Activated CD8-positive, alpha-beta memory T cell treated with anti-CD3 and anti-CD28 coated beads, Interleukin-2, amount 10 ng/mL, durations not matched to agents 7 days and 5 days (primary cell): ENCODE measurements at places on chromosomes 7 and 10.

DNA sequence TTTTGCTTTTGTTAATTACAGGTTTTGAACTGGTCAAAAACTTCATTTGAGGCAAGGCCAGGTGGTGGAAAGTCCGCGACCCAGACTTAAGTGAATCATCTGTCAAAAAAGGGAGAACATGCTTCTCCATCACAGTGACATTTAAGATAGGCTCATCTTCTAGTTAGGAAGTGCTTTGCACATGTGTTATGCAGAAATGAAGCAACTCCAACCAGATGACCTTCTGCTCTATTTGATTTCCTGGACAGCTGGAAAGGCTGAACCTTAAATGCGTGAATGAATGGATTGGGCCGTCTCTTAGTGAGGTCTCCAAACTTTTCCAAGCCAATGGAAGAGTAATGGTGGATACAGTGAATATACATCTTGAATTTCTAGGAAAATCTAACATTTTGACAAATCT is 101.6 kb upstream of the FAM13C start:
- no peak for DNase-seq

DNA sequence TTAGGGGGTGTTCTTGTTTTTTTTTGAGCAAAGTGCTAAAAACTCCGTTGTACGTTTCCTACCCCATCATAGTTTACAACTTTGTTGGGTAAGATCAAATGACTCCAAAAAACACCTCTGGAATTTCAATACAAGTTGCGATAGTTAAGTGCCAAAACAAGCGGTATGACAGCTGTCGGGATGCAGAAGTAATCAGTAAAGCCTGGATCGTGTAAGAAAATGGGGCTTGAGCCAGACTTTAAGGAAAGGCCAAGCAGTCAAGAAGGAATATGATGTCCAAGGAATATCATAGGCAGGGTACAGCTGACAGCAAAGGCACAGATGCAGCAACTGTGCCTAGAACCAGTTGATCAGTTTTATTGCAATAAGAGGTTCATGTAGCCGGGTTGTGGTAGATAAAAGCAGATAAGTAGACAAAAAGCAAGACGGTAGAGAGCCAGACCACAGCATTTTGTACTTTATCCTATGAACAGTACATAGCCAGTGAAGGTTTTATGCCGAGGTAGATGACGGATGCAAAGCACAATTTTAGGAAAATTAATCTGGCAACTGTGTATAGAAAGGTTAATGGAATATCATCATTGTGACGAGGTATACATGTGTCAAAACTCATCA is 45.5 kb downstream of the UBE2H start:
- no peak for DNase-seq

DNA sequence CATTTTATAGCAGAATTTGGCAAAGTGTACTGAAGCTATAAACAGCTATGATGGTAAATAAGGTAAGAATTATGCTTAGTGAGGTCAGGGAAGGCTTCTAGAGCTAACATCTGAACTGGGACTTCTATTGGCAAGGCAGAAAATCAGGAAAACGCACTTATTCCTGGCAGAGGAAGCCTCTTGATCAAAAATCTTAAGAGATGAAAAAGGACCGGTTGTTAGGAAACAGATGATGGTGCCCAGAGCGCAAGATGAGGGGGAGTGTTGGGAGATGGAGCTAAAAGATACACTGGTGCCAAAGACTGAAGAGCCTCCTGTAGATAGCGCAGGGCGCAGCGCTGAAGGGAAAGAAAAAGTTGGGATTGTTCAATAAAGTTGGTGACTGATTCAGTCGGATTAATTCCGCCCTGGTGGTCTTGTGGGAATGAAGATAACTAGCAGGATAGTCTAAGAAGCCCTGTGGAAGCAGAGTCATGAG is 550 bp upstream of the CALU start:
- no peak for DNase-seq

GRCh38 chr10:118249714-118250113 is 92.4 kb downstream of the FAM204A start:
- no peak for DNase-seq

DNA sequence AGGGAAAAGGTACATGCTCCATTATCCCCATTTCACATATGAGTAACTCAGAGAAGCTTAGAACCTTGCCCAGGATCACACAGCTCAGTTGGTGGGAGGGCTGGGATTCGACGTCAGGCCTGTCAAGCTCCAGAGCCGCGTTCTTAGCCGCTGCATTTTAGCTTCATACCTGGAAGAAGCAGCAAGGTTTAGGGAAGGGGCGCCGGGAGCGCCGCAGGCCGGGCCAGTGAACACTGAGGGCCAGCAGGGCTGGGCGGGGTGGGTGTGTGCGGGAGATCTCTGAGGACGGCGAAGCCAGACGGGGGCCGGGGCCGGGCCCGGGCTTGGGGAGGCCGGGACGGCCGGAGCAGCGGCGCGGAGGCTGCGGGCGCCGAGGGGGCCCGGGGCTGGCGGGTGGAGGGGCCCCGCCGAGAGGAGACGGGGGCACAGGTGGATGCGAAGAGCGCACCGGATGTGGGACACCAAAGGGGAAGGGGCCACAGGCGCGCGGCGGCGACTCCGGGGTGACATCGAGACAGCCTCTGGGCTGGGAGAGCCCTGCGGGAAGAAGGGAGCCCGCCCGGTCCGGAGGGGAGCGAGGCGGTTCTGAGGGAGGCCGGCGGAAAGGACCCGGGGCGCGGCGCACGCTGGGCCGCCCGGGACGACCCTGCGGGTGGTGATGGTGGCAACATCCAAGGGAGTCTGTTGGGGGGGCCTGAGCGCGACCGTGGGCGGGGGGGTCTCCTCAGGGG is 498 bp downstream of the NDST2 start:
- peak; percentile 74 for DNase-seq

DNA sequence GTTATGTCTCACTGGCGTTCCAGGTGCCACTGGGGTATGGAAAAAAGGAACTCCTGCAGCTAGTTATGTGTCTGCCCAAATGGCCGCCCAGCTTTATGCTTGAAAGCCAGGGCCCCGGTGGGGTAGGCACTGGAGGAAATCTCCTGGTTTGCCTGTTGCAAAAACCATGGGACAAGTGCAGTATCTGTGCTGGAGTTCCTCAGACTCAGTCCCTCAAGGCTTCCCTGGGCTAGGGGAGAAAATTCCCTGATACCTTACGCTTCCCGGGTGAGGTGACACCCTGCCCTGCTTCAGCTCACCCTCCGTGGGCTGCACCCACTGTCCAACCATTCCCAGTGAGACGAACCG is 90.3 kb upstream of the CDK6 start:
- DNase-seq: no peak

GRCh38 chr7:70042533-70042932 is 444.3 kb downstream of the AUTS2 start:
- no peak for DNase-seq

DNA sequence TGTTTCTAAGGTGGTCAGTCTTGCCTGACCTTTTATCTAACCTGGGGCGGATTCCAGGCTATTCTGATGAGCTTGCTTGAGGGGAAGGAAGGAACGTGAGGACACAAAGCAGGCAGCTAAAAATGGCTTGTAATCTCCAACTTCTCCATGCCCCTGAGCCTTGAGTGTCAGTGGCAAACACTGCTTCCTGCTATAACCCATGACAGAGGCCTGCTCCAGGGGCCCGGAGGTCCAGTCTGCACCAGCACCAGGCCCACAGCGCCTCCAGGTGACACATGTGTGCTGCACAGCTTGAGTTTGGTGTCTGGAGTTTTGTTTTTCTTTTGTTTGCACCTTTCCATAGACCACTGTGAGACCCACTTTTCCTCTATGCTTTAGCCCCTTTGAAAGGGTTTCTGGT is 207.9 kb downstream of the PAXIP1 start:
- no peak for DNase-seq

GRCh38 chr7:112439476-112439875 is 10.8 kb upstream of the IFRD1 start:
- no peak for DNase-seq

DNA sequence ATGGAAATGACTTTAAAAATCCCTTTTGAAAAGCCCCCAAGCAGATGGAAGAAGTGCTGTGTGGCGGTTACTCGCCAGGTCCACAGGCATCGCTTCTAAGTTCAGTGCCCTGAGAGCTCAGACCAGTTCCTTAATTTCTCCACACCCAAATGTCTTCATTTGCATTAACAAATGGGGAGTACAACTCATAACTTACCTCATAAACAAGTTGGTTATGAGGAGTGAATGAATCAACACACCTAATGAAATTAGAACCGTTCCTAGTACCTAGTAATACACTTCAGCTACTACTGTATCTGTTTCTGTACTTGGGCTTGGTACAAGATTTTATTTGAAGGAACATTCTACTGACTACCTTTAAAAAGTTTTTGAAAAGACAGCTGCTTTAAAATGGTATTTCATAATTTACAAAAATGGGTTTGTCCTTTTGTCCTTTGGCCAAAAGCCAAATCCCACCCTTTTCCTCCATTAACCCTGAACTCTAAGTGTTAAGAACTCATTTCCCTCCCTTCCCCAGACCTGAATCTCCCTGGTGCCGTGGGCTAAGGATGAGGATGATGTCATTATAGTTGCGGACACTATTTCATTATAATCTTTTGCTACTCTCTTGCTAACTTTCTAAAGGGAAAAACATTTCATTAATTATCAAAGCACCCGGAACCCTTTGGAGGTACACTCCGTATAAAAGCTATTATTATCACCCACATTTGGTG is 221.5 kb upstream of the CELF2 start:
- DNase-seq: no peak

GRCh38 chr10:116756277-116756676 is 13.9 kb upstream of the HSPA12A start:
- no peak for DNase-seq

- DNase-seq: no peak
Measured at GRCh38 chr10:78541481-78542140, 507.9 kb downstream of the RPS24 start.

DNA sequence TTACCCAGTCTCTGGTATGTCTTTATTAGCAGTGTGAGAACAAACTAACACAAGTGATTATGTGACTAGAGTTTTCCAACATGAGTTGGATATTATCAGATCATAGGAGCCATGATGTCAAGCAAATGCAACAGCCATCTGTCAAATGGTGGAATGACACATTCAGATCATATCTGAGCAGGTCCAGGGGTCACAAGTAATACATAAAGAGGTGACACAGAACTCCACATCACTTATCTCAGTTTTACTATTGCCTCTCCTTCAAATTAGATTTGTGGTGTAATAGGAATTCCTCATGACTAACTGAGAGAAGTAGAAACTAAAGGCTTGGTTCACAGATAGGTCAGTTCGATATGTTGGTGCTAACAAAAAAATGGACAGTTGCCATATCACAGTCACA is 12.2 kb upstream of the SAMD9L start:
- no peak for DNase-seq

GRCh38 chr10:114806562-114807391 is 14.8 kb upstream of the FHIP2A start:
- no peak for DNase-seq

GRCh38 chr10:56449770-56450169 is 88.7 kb upstream of the ZWINT start:
- DNase-seq: no peak

DNA sequence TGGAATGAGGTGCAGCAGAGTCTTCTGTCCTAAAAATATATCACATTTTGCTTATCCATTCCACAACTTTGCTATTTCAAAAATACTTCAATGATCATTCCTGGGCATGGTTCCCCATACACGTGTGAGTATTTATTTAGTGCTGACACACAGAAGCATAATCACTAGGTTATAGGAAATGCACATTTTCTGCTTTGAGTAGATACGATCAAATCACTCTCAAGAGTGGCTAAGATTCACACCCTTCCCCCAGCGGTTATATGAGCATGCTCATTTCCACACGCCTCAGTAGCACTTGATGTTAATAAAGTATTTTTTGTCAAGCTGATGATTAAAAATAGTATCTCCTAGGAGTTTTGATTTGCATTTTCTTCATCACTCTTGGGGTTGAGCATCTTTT is 93.5 kb upstream of the LRRC4 start:
- no peak for DNase-seq

DNA sequence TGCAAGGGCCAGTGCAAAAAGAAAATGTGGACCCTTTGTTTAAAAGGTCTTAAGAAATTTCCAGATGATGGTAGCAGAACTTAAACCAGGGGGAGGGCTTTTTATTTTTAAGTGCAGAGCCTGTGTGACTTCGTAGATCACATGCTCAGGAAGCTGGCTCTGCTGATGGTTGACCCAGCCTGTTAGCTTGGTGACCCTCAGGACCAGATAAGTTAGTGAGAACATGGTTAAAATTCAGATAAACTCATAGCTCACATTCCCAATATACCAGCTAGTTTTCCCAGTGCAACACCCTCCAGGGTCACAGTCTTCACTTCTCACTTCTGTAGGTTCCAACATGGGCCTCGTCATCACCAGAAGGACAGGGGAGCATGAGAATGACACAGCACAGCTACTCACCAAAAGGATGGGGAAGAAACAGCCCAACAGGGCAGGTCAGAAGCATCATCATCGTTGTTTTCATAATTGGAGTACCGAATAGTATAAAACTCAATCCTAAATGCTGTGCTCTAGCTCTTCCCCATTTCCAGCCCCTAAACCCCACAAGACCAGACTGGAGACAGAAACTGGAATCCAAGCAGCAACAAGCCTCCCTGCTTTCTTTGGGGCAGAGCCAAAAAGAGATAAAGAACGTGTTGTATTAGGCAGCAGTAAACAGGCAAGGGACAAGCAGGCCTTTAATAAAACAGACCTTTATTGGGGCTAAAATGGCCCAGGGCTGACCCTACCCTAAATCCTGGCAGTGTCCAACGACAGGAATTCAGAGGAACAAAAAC is 102.2 kb upstream of the ANKRD1 start:
- no peak for DNase-seq

DNA sequence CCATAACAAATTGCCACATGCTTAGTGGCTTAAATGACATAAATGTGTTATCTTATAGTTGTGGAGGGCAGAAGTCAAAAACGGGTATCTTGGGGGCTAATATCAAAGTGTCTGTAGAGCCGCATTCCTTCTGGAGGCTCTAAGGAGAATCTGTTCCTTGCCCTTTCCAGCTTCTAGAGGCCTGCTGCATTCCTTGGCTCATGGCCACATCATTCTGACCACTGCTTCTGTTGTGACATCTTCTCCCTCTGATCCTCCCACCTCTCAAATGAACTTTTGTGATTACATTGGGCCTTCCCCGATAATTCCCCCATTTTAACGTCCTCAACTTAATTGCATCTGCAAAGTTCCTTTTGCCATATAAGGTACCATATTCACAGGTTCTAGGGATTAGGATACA is 76.1 kb downstream of the CYP26A1 start:
- no peak for DNase-seq

DNA sequence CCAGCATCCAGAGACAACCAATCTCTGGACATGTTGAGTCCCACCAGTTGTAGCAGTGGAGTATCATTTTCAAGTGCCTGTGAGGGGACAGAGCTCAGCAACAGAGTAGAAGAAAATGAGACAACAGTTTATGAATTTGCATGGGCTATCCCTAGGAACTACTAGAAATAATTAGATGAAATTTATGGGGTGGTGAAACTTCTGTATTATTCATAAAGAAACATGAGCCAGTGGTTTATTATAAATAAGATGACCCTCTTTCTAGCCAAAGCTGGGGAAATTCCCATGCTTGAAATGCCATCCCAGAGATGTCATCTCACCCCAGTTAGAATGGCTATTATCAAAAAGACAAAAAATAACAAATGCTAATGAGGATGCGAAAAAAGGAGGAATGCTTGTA is 55.1 kb upstream of the ITGB8 start:
- no peak for DNase-seq

- no peak for DNase-seq
Measured at GRCh38 chr10:65183236-65183635, 1662.0 kb downstream of the REEP3 start.

- DNase-seq: no peak
Measured at GRCh38 chr10:65423043-65423442, 1502.8 kb upstream of the LRRTM3 start.
